ENCODE measurements at places on chromosomes 5 and 9. TPM values are rescaled to one million over a fixed set of nuclear protein-coding genes. Genes with fewer than 3 reads are reported as not detected.
A peak's percentile ranks its signal among the peaks of the same experiment; 100 is the strongest.

- peak; percentile 28 for DNase-seq
Measured at GRCh38 chr5:149228618-149229297, 42.9 kb upstream of the AFAP1L1 start.

Gene PRRX2
- 2.9 TPM for polyA plus RNA-seq

DNA sequence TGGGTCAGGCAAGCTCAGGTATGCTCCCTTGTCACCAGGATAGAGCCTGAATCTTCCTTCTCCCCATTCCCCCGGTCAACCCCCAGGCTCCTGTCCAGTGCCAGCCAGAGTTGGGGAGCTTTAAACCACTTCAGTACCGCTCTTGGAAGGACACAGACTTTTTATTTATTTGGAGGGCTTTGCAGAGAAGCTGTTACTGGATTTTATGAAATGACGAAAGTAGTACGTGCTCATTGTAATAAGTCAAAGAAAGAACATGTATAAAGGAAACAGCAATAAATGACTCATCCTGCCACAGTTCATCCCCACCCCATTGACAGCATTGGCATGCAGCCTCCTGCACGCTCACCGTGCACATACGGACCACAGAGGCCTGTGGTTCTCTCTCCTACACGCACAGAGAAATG lies 230.3 kb downstream of the AUH start:
- no peak for DNase-seq

Gene SLC6A7
- 0.22 TPM for polyA plus RNA-seq

GRCh38 chr9:2016408-2017330 lies 1.5 kb downstream of the SMARCA2 start:
- DNase-seq = peak; percentile 88

DNA sequence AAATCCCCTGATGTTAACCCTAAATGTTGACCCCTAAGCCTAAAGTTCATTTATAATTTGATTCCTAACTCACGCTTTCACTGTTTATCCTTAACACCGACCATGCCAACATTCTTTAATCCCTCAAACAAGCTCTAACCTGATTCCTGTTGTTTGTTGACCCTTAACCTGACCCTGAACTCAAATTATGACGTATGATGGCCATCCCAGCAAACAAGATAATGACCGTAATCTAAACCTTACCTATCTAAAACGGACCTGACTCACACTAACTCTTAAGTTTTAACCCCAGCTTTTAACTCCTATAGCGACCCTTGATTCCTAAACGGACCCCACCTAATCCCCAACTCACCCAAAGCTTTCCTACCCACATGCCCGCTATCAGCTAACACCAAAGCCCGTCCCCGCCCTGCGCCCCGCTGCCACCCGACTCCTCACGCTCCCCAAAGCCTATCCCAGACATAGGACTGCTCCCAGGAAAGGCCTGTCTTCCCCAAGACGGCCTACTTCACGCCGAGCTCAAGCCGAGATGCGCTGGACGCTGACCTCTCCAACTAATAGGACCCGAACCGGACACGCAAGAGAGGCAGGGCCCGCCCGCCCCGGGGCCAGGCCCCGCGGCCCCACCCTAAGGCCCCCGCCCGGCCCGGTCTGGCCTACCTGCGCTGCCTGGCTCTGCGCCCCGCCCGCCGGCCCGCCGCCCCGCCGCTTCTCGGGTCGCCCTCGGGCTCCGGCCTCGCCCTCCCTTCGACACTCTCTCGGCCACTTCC lies 395 bp downstream of the TLN1 start:
- no peak for DNase-seq

Gene RNF183
- not detected for polyA plus RNA-seq

DNA sequence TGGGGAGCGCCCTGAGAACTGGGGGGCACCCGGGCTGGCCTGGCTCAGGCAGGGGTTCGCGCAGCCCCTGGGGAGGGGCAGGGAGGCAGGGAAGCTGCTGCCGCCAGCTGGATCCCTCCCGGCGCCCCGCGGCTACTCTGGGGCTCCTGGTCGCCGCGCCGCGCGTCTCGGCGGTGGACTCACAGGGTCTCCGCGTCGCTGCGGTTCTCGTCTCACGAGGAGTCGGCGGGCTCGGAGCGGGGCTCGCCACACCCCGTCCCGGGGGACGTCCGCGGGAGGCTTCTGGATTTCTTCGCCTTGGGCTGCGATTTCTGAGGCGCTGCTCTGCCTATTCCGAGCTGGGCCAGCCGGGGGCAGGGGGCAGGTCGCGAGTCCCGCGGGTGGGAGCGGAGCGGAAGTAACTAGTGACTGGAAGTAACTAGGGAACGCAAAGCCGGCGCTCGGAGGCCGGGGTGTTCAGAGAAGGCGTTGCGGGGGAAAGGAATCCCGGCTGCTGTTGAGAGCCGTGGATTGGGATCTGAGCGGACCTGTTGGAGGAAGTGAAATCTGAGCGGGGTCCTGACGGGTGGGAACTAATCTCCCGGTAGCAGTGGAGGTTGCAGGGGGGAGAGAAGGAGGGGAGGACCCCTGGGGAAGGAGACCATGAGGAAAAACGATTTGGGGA lies 511 bp downstream of the CYSTM1 start:
- peak; percentile 67 for DNase-seq

- no peak for DNase-seq
Measured at GRCh38 chr5:38468202-38468673, 88.2 kb downstream of the LIFR start.

Gene SMIM3
- polyA plus RNA-seq = 5.7 TPM

Gene GMCL2
- polyA plus RNA-seq = not detected

DNA sequence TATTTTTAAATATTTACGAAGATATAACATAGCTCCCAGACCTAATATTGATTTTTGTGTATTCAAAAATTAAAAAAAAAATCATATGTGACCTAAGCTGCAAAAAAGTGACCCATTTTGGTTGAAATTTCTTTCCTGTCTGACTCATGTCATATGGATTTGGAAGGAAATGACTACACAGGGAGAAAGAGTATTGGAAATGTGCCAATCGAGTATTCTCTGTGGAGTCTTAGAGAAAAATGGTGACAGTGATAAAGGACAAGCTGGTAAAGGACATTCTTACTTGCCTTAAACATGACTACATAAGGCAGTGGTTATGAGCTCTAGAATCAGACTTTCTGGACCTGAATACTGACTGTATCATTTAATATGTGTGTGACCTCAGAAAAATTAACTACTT lies 262.9 kb upstream of the PTPRD start:
- DNase-seq = no peak

- no peak for DNase-seq
Measured at GRCh38 chr5:5164163-5164562, 24.0 kb downstream of the ADAMTS16 start.

Gene LCN15
- polyA plus RNA-seq = 0.62 TPM

GRCh38 chr9:127567035-127567729 lies 44.9 kb upstream of the STXBP1 start:
- DNase-seq = peak; percentile 57

Gene SPINK1
- polyA plus RNA-seq = not detected

DNA sequence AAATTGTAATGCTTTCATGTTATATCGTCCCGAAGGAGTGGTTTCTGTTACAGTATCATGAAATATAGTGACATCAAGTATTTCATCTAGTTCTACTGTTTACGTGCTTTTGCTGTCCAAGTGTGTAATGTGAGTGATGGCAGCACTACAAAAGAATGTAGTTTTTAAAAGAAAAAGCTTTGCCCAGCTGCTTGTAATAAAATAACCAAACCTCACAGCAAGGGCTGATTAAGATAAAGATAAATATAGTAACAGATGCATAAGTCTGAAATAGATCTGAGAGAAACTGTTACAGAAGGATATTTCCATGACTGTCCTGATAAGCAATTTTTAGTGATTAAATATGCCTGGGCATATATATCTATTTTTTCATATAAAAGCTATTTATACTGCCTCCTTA lies 106.4 kb downstream of the AUH start:
- no peak for DNase-seq

Gene IL5
- polyA plus RNA-seq = not detected

- no peak for DNase-seq
Measured at GRCh38 chr5:31626604-31627234, 12.2 kb upstream of the PDZD2 start.

Gene SLIT3
- polyA plus RNA-seq = 7.5 TPM

GRCh38 chr5:66595756-66596635 lies at the start of gene MAST4:
TSS of gene MAST4 (plus strand) at chr5:66596393. CDS start at chr5:66596656, 263 bp downstream.
- DNase-seq = peak; percentile 91

DNA sequence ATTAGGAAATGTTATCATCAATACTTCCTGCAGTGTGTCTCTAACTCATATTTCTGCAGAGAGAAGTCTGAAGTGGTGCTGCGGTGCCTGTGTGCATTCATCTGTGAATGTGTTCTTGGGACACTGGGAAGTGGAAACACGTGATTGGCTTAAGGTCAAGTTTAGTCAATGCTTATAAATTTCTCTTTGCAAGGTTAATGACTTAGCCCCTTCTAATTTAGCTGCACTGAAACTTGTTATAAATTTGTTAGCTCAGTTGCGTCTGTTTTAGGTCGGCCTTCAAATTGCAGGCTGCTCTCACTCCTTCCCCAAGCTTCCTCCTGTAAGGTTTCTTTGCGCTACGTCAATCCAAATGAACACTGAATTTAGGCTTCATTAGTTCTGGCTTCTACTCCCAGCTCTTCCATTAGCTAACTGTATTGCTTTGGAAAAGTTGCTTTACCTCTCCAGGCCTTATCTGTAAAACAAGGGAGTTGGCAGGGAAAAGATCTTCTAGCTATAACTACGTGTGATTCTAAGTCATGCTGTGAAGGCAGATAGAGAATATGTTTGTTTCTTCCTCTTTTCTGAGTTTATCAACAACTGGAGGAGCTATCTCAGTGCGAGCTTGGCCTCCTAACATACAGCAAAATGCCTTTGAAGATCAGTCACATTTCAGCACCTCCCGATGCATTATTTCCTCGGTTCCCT lies 341.8 kb downstream of the NFIB start:
- DNase-seq = no peak

DNA sequence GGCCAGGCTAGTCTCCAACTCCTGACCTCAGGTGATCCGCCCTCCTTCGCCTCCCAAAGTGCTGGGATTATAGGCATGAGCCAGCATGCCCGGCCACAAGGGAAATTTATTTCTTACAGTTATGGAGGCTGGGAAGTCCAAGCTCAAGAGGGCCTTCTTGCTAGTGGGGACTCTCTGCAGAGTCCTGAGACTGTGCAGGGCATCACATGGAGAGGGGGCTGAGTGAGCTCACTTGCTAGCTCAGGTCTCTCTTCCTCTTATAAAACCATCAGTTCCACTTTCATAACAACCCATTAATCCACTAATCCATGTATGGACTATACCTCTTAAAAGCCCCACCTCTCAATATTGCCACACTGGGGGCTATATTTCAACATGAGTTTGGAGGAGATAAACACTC lies 5.1 kb upstream of the SPIN1 start:
- no peak for DNase-seq

GRCh38 chr5:103294906-103295305 lies 36.3 kb downstream of the MACIR start:
- no peak for DNase-seq

All from hindlimb muscle (tissue), 1 donor.